ENCODE measurements at places on chromosomes 5 and 9.

DNA sequence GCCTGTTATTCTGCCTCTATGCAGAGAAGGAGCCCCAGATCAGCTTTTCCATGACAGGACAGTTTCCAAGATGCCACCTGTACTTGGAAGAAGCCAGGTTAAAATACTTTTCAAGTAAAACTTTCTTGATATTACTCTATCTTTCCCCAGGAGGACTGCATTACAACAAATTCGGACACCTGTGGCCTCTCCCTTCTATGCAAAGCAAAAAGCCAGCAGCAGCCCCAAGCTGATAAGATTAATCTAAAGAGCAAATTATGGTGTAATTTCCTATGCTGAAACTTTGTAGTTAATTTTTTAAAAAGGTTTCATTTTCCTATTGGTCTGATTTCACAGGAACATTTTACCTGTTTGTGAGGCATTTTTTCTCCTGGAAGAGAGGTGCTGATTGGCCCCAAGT lies 301 bp upstream of the IL4 start:
- no peak for DNase-seq

DNA sequence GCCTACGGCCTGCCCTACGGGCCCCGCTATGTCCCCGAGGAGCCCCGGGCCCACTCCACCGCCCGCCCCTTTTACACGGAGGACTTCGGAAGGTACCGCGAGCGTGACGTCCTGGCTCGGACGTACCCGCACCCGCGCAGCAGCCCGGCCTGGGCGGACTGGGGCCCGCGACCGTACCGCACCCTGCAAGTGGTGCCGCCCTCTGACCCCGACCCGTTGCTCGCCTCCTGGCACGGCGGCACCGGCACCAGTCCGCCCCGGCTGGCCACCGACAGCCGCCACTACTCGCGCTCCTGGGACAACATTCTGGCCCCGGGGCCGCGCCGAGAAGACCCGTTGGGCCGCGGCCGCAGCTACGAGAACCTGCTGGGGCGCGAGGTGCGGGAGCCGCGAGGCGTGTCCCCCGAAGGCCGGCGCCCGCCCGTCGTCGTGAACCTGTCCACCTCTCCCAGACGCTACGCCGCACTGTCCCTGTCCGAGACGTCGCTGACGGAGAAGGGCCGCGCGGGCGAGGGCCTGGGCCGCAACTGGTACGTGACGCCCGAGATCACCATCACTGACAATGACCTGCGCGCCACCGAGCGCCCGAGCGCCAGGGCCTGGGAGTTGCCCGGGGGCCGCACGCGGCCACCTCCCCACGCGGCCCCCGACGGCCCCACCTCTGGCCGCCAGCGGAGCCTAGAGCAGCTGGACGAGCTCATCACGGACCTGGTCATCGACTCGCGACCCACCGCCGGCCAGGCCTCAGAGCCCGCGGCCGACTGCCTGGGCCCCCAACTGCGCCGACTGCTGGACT lies 3.4 kb downstream of the AJM1 start:
- DNase-seq: no peak

GRCh38 chr9:122374885-122375420 lies 4.1 kb downstream of the PTGS1 start:
- DNase-seq: peak; percentile 62

DNA sequence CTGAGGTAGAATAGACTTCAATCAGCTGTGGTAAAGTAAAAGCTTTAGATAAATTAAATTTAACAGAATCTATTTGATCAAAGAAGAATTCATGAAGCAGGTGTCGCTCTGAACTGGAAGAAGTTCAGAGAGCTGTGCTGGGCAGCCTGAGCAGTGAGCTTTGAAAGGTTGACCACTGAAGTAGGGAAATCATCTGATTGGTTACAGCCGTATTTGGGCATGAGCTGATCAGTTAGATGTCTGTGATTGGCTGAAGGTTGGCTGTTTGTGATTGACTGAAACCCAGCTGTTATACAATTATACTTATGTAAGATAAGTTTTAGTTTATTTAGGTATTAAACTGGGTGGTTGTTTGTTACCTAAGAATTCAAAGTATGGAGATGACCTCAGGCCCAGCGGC lies 1174.6 kb downstream of the CDH9 start:
- DNase-seq: no peak

GRCh38 chr5:133363807-133364587 lies 248.3 kb downstream of the FSTL4 start:
- no peak for DNase-seq

- no peak for DNase-seq
Measured at GRCh38 chr9:90458485-90458884, 184.1 kb downstream of the DIRAS2 start.

- DNase-seq: no peak
Measured at GRCh38 chr5:351084-351920, 29.8 kb downstream of the AHRR start.

GRCh38 chr5:145947581-145947980 lies 11.2 kb downstream of the SH3RF2 start:
- DNase-seq: no peak

DNA sequence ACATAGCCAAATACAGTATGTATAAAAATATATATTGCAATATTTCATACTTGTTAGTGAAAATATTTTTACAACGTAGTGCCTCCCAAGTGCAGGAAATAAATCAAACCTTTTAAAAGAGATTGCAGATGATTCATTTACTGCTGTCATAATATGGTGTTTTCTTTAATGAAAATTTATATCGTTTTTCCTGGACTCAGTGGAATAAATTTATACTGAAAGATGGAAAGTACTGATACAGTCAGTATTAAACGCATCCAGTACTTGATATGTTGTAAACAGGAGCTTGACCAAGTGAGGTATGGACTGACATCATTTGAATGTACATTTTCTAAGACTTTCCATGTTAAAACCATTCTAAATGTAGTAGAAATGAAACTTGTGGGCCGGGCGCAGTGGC lies 143.4 kb upstream of the ZNF608 start:
- DNase-seq: no peak

DNA sequence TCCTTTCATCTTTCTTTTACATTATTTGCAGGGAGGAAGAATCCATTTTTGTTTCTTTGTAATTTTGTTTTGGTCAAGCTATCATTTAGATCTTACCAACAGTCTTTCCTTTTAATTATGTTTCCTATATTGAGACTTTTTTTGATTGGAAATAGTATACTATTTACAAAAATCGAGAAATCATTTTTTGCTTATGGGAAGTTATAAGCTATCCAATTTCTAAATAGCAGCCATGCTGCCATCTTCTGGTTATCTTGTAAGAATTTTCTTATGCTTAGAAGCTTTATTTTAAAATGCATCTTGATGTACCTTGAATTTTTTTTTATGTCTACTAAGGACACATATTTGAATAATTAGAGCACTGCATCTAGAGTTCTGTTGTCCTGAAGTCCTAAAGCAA lies 821.2 kb downstream of the PTPRD start:
- DNase-seq: no peak

DNA sequence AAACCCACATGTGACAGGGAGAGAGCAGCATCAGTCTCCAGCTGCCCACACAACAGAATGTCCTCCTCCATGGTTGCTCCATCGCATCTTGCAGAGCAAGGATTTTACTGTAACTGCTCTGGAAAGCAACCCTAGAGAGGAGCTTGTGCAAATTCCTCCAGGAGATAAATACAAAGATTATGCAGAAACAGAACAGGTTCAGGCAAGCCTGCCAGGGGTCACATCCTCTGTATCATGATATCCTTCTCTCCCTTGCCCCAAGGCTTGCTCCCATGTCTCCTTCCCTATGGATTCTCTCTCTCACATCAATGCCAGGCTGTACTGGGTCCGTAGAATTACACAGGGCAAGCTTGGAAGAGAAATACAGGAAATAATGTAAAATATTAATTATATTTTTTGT lies 226.0 kb downstream of the MPDZ start:
- DNase-seq: no peak

- DNase-seq: no peak
Measured at GRCh38 chr5:52705720-52706119, 82.0 kb upstream of the ITGA1 start.

DNA sequence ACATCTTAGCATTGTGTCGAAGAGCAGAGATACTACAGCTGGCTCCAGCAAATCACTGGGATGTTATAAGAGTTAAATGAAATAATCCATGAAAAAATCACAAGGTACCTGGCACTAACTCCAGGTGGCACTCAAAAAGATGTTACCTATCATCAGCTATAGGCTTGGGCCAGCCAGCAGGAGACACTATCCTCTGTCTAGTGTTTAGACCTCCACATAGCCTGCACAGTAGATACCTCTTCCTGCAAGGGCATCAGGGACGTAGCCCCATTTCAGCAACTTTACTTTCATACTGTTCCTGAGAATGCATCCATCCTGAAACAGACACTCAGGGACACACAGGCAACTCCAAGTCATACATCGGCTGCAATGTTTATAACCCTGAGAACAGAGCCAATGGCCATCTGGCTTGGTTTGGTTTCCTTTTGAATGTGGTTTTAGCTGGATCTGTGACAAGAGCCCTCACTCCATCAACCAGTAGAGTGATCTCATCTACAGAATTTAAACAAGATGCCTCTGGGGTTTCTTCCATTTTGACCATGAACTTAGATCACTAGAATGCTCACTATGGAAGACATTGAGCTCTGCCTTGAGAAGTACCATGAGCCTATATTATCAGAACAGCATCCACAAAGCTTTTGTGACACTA lies 69.9 kb downstream of the TLE1 start:
- no peak for DNase-seq

DNA sequence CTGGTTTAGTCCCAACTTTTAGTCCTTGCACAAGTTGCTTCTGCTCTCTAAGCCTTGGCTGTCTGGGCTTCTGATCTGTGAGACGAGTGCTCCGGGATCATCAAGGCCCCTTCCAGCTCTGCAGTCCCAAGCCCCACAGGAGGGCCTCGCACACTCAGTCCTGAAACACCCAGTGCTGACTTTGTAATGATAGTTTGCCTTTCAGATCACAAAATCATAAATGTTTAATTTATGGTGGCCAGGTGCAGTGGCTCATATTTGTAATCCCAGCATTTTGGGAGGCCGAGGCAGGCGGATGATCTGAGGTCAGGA lies 95.9 kb upstream of the SLC25A48 start:
- no peak for DNase-seq

DNA sequence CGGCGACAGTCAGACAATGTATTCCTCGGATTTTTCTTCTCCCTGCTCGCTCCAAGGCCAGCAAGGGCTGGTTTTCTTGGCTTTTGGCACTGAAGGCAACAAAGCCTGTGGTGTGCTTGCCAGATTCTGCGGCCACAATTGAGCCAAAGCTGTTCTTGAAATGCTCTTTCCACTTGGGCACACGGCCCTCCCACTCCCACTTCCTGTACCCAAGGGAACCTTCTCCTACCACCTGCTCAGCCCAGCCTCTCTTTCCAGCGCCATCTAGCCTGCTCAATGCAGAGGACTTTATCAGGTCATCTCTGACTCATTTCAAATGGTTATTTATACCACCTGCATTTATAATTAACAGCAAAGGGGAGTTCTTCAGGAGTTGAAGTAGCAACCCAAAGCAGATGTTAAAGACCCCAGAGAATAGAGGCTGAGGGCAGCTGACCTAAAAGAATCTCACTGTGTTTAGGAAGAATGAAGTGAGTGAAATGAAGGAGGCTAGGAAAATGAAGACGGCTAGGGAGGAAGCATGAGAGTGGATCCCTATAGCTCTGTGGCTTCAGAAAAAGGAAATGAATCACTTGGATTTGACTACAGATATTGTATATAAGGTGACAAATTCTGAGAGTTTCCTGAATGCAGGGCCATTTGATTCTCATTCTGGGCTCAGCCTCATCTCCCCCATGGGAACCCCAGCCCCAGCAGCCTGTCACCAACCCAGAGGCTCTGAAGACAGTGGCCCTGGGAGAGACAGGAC lies 439.0 kb downstream of the ENC1 start:
- no peak for DNase-seq

GRCh38 chr5:115892021-115892420 lies 50.3 kb downstream of the AP3S1 start:
- no peak for DNase-seq

DNA sequence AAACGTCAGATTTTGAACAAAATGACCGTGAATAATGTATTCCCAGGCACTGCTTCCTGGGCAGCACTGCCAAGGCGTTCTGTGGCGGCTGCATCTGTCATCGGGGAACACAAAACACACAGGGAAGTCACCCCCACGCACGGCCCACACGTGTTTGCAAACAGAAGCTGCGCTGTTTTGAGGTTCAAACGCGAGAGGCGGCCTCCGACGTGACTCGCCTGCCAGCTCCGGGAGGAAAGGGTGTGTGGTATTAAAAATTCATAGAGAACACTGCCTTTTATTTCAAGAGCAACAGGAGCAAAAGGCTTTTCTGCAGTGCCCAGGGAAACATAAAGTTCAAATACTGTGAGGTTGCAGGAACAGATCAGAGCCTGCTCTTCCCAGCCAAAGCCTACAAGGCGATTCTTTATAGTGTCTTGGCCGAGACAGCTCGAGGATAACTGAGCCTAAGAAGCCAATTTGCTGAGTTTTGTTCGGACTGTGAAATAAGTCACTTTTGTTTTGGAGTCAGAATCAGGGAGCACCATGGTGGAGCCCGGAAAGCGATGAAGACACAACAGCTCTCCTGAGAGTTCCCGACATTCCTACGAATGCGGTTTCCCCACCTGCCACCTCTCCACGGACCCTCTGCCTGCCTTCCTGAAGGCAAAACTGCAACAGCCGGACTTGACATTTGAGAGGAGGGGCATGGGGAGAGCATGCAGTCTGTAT lies 115.3 kb upstream of the IRX2 start:
- no peak for DNase-seq

- DNase-seq: no peak
Measured at GRCh38 chr5:170617533-170618490, 114.0 kb downstream of the KCNIP1 start.

DNA sequence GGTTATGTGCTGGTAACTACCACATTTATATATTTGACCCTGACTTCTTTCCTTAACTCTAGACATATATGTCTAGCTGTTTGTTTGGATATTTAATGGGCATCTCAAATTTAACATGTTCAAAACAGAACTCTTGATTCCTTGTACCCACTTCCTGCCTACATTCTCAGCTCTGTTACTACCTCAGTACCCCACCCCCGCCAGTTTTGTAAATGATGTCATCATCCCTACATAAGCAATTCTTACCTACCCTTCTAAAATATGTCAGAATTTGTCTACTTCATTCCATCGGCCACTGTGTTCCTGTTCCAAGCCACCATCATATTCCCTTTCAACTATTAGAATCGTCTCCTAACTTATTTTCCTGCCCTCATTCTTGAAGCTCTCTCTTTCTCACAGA lies 4.8 kb downstream of the RAD50 start:
- DNase-seq: no peak
